ENCODE measurements at places on chromosomes 1 and 21.
A peak's percentile ranks its signal among the peaks of the same experiment; 100 is the strongest.

DNA sequence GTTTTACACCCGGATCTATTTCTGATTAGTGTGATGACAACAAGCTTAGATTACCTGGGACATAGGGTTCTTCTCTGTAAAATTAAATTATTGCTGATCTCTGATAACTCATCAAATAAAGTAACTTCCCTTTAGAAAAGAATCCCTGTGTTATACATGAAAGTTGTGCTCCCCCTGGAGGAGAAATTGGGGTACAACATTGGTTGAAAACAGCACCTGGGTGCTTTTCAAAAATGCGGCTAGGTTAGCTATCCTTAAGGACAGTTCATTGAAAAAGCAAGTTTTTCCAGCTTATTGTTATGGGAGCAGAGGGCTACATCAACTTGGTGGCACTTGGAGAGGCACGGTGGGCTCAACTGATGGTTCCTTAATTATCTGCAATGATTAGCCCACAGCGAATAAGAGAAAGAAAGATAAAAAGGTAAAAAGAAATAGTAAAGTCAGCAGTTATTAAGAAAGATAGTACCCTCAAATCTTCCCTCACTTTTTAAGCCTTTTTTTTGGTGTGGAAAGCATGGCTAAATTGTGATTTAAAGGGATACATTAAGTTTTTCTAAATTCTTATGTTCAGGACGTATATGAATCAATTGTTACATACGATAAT lies 97.8 kb downstream of the FMN2 start:
- no peak for DNase-seq

DNA sequence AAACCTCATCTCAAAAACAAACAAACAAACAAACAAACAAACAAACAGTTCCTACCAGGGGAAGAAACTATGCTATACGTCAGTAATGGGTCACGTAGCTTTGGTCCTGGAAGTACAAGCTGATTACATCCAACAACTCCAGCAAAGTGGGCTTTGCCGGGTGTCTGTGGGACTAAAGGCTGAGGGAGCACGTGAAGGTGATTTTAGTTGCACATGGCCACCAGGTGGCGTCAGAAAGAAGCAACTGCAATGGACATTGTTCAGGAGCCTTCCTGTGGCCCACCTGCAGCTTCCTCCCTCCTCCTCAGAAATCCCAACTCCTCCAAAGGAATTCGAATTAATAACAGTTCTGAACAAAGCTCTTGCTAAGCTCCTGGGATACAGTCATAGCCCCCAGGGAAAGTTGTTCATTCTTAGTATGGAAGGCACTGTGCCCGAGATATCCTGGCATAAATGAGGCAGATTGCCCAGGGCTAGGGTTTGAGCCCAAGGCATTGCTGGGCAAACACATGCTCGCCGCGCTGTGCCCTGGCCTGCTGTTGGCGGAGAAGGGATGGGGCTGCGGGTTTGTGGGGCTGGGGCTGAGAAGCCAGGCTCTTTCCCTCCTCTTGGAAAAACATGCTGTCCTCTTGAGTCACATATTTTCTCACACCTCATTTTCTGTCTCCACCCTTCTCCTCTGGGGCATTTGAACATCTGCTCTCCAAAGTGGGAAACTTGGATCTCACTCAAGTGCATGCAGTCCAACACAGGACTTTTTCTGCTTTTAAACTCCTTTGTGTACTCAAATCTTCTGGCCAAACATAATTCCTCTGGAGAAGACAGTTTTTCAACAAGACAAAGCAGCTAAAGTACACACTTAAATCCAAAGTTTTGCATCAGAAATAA lies 28.6 kb downstream of the AKNAD1 start:
- DNase-seq = no peak

GRCh38 chr21:15071009-15071408 lies 6.2 kb upstream of the NRIP1 start:
- no peak for DNase-seq

GRCh38 chr1:157819896-157820295 lies at the start of gene FCRL1:
TSS of gene FCRL1 (minus strand) at chr1:157820120. CDS start at chr1:157820037, 83 bp downstream.
- no peak for DNase-seq

DNA sequence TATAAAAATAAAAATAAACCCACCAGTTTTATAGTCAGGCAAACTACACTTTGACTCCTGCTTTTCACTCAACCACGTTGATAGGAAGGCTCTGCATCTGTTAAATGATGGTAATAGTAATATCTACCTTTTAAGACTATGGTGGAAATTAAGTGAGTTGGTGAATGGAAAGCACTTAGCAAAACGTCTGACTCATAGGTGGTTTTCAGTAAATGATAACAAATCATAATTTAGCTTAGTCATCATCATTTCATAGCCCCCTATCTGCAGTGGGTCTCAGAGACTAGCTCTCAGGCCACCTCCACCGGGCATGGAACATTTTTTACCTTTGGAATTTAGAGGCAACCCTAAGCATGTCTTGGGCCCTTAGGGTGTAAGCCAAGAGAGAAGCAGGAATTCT lies 160.0 kb downstream of the PDE4B start:
- DNase-seq = no peak

DNA sequence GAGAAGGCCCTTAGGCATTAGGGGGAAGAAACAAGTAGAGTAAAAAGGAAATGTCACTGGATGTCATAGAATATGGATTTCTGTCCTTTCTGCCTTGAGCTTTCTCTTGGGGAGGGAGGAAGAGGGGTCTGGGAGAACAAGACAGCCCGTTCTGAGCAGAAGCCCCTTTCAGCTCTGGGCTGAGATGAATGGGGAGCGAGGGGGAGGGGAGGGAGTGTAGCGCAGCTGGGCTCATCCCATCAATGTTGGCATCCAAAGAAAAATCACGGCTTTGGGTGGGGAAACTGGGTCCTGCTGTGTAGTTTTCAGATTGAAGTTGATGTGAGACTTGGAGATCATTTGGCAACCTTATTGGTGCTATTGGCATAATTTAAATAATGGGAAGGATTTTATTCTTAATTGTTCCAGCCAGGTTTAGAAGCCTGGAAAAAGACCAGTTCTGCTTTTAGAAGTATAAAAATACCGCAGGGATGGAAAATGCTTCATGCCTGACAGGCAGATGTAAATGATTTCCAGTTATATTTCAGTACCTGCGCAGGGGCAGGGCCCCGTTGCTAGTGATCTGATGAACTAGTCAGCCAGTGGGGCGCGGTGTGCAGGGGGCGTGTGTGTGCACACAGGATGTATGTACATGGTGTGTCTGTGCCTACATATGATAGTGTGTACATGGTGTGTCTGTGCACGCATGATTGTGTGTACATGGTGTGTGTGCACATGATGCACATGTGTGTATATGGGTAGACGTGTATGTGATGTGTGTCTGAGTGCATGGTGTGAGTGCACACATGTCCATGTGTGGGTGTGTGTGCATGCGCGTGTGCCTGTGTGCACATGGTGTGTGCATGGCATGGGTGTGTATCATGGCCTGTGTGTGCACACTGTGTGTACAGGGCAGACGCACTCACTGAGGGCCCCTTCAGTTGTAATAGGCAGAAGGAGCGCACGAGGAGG lies 36.0 kb downstream of the ABCG1 start:
- DNase-seq = no peak

- DNase-seq = no peak
These were observed 71.3 kb downstream of the ATP5PO start for GRCh38 chr21:33844104-33844889.

DNA sequence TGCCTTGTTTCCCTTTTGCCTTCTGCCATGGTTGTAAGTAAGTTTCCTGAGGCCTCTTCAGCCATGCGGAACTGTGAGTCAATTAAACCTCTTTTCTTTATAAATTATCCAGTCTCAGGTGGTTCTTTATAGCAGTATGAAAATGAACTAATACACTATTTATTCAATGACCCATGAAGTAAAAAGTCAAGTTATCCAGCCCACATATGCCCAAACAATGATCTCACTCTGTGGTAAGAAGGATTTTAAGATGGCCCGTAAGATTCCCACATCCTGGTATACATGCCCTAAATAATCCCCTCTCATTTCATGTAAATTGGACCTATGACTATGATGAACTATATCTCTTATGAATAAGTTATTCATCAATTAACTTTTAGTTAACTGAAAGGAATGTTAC lies 1008.3 kb upstream of the B3GALT2 start:
- DNase-seq = peak; percentile 9

GRCh38 chr21:30479259-30479658 lies 908 bp downstream of the KRTAP19-1 start:
- DNase-seq = no peak

GRCh38 chr1:42674682-42675081 lies 7.5 kb upstream of the YBX1 start:
- no peak for DNase-seq

DNA sequence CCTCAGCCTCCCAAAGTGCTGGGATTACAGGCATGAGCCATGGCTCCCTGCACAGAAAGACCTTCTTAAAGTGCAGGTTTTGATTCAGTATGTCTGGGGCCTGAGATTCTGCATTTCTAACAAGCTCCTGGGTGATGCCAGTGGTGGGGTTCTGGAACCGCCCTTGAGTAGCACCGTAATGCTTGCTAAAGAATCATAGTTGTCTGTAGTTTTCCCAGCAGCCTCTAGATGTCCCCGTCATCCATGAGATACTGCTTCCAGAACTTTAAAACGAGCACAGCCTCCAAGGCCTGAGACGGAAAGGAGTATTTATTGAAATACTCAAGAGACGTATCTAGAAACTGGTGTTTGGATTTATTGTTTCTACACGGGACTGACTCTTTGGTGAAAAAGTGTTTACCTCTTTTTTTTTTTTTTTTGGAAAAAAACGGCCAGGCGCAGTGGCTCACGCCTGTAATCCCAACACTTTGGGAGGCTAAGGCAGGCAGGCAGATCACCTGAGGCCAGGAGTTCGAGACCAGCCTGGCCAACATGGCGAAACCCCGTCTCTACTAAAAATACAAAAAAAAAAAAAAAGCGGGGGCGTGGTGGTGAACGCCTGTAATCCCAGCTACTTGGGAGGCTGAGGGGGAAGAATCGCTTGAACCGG lies 2.6 kb upstream of the TOR3A start:
- DNase-seq = no peak

- DNase-seq = no peak
These were observed at the start of gene ZBTB18 for GRCh38 chr1:244050835-244051444. TSS of gene ZBTB18 (plus strand) at chr1:244051283. CDS start at chr1:244051432, 149 bp downstream.

DNA sequence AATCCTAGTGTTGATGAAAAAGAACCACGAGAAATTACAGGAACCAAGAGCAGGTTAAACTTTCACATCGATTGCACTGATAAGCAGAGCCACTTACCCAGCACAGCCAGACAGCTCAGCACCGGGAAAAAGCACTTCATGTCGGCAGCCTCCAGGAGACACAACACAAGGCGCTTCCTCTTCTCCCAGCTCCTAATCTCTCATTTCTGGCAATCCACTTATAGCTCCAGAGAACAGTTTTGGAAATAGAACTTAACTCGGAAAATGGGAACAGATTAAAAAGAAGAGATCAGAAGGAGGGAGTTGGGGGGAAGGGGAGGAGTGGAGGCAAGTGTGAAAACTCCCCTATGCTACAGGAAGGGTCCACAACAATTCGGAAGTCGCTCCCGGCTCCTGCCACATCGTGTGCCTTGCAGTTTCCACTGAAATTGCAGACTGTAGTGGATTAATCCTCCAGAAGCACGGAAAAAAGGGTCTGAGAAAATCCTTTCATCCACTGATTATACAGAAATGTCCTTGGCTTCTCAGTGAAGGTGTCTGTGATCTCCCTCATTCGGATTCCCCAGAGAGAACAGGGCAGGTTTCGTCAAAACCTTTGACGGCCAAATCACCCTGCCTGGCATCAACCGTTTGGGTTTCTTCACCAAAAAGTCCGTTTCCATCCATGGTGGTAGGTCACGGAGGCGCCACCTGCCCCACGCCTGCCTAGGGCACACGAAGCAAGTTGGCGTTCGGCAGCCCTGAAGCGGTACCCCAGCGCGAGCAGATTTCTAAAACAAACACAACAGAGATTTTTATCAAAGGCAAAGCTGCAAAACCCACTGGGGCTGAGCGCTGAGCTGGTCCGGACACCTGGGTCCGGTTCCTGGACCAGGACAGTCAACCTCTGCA lies 1.1 kb downstream of the IGSF3 start:
- no peak for DNase-seq

GRCh38 chr1:155241841-155242264 lies 13.4 kb downstream of the ENTREP3 start:
- DNase-seq = no peak

DNA sequence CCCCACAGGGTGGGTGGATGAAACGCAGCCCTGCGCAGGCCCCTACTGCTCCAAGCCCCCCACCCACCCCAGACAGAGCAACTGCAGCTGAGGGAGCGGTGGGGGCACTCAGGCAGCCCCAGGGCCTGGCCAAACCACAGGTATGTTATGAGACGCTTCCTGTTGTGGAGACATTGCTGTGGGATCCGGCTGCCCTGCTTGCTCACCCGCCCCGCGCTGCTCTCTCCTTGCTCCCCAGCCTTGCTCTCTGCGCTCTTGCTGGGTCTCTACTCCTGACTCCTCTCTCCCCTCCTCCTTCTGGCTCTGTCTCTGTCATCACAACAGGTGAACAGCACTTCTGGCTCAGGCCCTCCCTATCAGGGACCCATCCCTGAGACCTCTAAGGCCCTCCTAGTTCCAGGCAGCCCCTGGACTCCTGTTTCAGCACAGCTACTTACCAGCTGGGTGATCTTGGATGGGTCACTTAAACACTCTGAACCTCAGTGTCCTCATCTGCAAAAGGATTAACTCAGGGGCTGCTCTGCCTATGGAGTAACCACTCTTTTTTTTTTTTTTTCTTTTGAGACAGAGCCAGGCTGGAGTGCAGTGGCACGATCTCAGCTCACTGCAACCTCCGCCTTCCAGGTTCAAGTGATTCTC lies 15.9 kb downstream of the COL8A2 start:
- peak; percentile 61 for DNase-seq

- no peak for DNase-seq
These were observed 71.3 kb upstream of the BEND5 start for GRCh38 chr1:48848035-48848434.

GRCh38 chr1:34156739-34157138 lies 8.3 kb downstream of the CSMD2 start:
- DNase-seq = no peak

DNA sequence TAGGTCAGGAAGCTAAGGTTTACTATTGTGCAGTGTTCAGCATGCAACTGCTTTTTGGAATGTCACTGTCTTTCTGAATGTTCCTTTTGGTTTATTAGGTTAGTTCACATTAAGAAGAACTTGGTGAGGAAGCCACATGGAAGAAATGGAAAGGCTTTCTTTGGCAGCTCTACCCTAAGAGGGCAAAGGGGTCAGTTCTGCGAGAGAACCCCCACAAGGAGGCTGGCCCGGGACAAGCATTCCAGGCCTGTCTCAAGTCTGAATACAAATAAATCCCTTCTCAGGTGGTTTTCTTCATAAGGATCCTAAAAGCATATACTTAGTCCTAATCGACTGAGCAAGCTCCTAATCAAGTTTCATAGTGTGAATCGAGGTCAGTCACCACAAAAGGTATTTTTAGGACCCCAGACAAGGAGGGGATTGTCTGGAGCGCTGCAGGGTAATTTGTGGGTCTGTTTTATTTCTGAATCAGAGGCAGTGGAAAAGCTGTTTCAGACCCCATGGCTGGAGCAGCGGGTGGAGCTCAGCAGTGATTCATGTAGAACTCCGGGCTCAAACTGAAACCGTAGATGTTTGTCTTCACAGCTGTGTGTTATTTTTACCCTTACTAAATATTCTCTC lies 63.3 kb downstream of the ERG start:
- DNase-seq = peak; percentile 39

All from kidney epithelial cell (primary cell).